NCI-H2227 treated with DMSO at 0.1 percent for 48 hours (cell line): ENCODE measurements at places on chromosomes 16 and 17.
A peak's percentile ranks its signal among the peaks of the same experiment; 100 is the strongest.

- DNase-seq: no peak
Measured at GRCh38 chr16:85206472-85207356, 94.4 kb upstream of the CIBAR2 start.

- no peak for DNase-seq
Measured at GRCh38 chr16:72051818-72052217, 2.5 kb upstream of the HP start.

DNA sequence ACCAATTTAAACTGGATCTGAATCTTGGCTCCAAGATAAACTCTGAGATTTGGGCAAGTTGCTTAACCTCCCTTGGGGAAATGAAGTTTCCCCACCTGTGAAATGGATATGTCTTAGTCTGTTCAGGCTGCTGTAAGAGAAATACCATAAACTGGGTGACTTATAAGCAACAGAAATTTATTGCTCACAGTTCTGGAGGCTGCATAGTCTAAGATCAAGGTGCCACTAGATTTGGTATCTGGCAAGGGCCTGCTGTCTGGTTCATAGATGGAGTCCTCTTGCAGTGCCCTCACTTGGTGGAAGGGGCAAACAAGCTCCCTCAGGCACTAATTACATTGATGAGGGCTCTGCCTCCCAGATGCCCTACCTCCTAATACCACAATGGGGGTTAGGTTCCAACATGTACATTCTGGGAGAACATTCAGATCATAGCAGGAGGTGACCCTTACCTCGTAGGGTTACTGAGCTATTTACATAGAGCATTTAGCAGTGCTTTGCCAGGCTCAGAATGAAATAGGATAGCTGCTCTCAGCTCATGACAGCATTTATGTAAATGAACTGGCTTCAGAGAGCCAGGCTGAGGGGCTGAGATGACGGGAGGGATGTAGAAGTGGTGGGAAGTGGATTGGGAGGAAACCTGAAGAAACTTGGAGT lies 83.9 kb downstream of the SPECC1 start:
- DNase-seq: no peak

DNA sequence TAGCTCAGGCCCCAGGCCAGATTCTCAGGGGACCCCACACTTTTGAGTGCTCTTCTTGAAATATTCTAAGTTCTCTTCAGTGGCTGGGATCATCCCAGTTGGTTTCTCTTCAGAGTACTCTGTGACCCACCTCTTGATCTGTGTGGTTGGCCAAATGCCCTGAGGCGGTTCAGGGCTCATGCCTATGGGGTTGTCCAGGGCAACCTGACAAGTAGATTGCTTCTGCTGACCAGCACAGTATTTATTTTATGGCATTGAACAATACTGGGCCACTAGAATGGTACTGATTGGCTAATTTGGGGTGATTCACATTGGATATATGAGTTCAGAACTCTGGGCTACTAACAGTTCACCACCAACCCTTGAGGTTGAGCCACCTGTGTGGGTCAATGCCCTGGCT lies 7.4 kb upstream of the GOSR2 start:
- no peak for DNase-seq

DNA sequence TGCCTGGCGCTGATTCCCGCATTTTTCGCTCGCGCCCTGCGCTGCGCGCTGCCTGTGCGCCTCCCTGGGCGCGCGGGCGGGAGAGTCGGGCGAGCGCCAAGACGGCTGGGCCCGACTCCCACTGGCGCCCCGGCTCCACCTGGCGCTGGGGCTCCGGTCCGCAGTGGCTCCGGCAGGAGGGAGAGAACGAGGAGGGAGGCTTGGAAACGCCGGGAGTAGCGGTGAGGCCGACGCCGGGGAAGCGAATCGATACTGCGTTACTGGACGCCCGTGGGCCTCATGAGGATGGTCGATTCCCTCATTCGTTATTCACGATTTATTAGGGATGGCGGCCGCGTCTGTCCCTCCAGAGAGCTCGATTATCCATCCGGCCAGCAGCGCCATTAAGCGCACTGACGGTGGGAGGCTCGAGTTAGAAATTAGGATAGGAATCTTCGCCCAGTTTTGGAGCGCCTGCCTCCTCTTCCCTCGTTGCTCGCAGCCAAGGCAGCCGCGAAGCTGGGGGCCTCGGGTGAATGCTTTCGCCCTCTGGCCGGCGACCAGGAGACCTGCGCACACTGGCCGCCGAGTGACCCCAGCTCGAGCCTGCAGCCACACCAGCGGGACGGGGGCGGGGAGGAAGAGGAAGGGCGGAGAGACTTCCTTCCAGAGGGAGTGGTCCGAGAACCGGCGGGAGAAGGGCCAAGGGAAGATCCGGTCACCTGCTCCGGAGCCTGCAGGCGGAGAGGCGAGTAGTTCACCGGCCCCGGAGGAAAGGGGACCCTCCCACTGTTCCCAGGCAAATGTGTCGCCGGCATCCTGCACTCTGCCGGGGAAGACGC lies 1.3 kb upstream of the PCGF2 start:
- DNase-seq: peak; percentile 14

DNA sequence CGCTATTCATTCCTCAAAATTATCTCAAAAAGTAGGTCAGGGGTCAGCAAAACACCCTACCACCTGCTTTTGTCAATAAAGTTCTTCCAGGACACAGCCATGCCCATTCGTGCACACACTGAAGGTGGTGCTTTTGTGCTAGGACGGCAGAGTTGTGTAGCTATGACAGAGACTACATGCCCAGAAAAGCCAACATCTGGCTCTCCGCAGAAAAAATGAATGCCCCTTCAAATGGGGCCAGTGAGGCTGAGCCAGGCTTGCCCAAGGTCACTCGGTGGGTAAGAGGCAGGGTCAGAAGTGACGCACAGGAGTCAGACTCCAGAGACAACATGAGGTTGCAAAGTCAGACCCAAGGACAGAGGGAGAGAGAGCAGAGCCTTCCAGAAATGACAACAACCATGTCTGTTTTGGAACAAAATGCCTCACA lies 200.1 kb downstream of the XYLT1 start:
- DNase-seq: no peak

- no peak for DNase-seq
Measured at GRCh38 chr17:82767041-82767754, 15.3 kb downstream of the TBCD start.

GRCh38 chr17:18016426-18016825 lies 22.5 kb downstream of the ATPAF2 start:
- DNase-seq: no peak

- DNase-seq: no peak
Measured at GRCh38 chr17:42010898-42011516, 6.2 kb downstream of the DNAJC7 start.

DNA sequence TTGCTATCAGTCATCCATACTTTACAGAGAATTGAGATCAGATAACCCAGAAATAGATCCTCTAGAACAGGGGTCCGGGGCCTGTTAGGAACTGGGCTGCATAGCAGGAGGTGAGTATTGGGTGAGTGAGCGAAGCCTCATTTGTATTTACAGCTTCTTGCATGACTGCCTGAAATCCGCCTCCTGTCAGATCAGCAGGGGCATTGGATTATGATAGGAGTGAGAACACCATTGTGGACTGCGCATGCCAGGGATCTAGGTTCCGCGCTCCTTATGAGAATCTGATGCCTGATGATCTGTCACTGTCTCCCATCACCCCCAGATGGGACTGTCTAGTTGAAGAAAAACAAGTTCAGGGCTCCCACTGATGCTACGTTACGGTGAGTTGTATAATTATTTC lies 13.0 kb upstream of the SCIMP start:
- DNase-seq: no peak

DNA sequence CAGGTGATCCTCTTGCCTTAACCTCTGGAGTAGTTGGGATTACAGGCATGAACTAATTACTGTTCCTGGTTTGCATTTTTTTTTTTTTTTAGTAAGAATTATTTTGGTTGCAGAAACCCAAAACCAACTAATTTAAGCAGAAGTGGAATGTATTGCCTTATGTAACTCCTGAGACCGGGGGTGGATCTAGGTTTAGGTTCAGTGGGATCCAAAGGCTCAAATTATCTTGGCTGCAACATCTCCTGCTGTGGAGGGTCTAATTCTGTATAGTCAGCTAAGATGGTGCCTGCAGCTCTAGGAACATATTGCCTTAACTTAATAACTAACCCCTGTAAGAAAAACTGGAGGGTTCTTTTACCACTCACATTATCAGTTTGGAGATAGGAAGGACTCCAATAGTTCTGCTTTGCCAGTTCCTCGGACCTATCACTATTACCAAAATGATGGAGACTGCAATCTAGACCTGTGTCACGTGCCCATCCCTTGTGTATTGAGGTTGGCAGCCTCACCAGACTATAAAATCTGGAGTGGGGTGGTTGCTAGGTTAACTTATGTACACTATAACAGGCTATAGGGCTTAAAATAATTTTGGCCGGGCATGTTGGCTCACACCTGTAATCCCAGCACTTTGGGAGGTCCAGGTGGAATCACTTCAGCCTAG lies 8.5 kb downstream of the SNTB2 start:
- DNase-seq: no peak

- no peak for DNase-seq
Measured at GRCh38 chr16:10923650-10924214, 18.5 kb downstream of the DEXI start.

- no peak for DNase-seq
Measured at GRCh38 chr17:58284613-58285421, 4.1 kb upstream of the MPO start.

- DNase-seq: no peak
Measured at GRCh38 chr17:17170346-17170985, 35.7 kb downstream of the PLD6 start.

DNA sequence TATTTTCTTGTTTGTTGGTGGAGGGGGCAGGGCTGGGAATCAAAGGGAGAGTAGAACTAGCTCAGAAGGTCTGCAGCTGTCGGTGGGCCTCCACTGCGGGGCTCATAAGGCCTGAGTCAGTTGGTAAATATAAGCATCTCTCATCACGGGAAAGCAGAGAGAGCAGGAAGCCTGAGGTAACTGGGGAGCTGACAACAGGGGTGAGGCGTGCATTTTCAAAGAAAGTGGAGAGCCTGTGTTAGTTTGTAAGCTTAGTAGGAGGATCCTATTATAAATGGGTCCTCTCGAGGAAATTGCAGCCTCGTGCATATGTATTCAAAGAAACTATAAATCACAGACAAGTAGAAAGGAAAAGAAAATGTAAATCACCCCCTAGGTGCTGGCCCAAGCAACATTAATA lies 221.0 kb upstream of the CDH13 start:
- no peak for DNase-seq

GRCh38 chr17:181245-182049 lies at the start of gene DOC2B:
TSS of gene DOC2B (minus strand) at chr17:181650. CDS start at chr17:181479, 171 bp downstream.
- DNase-seq: no peak

DNA sequence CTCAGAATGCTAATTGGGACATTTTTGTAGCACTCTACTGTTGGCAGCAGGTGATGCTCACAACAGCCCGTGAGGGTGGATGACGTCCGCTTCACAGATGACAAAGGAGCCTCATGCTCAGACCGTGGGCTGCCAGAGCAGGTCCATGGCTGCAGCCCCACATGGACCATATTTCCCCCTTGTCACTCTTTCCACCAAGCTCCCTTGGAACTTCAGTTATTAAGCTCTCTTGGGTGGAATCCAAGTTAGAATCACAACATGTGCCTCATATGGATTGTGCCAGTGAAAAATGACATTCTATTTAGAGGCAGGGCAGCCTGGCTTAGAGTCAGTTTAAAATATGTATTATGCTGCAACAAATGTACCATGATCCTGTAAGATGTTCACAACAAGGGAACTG lies 33.2 kb upstream of the STH start:
- no peak for DNase-seq

GRCh38 chr16:86403085-86403484 lies 107.2 kb upstream of the FOXF1 start:
- DNase-seq: no peak

DNA sequence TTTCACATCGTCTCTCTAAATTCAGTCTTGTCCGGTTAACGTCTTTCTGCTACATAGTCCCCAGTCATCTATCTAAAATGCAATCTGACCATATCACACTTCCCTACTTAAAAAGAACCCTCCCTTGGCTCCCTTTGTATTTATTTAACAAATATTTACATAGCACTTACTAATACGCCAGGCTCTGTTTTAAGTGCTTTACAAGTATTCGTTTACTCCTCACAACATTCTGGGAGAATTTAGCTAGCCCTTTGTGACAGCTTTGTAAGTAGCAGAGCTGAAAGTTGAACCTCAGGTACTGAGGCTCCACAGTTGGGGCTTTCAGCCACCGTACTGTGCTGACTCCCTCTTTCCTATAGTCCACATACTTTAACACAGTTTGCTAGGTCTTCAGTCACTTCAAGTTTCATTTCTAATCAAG lies 9.2 kb downstream of the PAFAH1B1 start:
- DNase-seq: no peak

- DNase-seq: no peak
Measured at GRCh38 chr17:39863244-39863917, 731 bp downstream of the IKZF3 start.

DNA sequence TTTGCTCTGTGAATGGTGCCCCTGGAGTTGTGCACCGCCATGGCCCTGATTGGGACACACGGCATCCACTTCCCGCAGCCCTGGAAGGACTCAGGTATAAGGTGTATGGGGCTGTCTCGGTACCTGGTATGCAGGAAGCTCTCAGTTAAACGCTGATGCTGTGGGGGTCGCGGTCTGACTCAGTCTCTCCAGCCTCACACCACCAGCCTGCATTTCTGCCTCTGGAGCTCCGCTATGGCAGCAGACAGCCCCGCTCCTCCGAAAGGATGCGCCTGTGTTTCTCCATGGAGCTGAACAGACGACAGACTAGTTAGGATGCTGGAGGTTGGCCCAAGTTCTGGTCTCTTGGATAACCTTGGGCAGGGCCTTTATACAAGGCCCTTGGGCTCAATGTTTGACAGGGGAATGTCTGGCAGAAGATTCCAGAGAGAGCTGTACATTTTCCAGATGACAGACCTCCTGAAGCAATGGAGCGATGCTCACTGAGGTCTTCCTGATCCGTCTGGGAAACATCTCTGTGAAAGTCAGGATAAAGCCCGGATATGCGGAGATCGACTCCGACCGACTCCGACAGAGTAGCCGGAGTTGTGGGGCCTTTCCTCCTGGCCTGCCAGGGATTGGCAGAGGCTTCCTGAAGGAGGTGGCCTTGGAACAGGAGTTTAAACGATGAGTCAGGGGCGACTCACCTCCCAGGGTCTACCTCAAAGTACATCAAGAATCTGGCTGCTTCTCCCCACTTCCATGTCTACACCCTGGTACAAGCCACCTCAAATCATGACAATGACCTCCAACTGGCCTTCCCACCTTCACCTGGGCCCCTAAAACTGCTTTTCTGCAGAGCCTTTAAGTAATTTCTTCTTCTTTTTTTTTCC lies 21.9 kb upstream of the BCAR1 start:
- no peak for DNase-seq

GRCh38 chr17:74442670-74443515 lies 11.0 kb downstream of the GPRC5C start:
- peak; percentile 35 for DNase-seq

DNA sequence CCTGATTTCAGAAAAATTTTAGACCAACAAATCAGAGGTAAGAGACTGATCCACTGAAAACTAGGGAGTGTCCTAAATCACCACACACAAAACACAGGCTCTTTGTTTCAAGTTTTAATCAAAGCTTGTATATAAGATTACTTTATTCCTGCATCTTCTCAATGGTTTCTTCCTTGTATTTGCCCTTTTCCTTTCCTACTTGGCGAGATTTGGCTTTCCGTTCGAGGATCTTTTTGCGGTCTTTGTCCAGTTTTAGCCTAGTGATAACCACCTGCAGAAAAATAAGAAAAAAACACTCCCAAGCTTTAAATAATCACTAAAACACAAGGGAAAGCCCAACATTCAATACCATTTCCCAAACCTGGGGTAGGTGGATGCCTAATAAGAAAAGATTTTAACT lies 918 bp upstream of the KRABD2 start:
- DNase-seq: no peak
